ENCODE measurements at places on chromosomes 3 and 15. TPM values are rescaled to one million over a fixed set of nuclear protein-coding genes. Genes with fewer than 3 reads are reported as not detected.

DNA sequence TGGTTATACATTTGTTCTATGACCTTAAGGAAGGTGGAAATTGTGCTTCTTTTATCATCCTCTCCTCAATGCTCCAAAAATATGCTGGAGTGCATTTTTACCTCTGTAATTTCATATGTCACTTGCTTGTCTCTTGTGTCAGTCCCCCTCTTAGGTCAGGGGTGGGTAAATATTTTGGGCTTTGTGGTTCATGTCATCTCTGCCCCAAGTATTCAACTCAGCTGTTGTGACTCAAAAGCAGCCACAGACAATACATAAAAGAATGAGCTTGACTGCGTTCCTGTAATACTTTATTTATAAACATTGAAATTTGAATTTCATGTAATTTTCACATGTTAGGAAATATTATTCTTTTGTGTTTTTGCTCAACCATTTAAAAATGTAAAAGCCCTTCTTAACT lies 60.4 kb upstream of the SLC24A5 start:
- no peak overlapping the region for H3K4me3 ChIP-seq
- DNase-seq, result no peak
- H3K36me3 ChIP-seq, result no peaks in the 10 kb centered on the region
- H3K27me3 ChIP-seq, result no peaks in the 10 kb centered on the region
- H3K4me1 ChIP-seq, result no peaks in the 10 kb centered on the region

DNA sequence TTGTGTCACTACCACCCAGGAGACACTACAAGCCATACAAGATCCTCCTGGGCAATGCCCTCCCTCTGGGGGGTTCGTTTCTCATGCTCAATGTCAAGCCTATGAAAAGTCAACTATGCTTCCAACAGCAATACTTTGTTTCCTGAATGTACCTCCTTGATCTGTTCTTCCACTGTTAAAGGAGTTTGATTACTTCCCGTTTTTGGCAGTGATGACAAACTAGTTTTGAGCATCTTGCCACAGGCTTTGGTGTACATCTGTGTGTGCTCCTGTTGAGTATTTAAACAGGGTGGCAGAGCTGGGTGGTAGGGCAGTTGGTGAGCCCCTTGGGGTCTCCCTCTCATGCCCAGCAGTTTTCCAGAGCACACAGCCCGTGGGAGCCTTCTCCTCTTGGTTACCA lies 81.4 kb downstream of the IL12A start:
- no peaks in the 10 kb centered on the region for H3K36me3 ChIP-seq
- no peak overlapping the region for H3K4me3 ChIP-seq
- no peak for DNase-seq
- no peaks in the 10 kb centered on the region for H3K4me1 ChIP-seq
- H3K27ac ChIP-seq, result no peak overlapping the region

ZNF620 gene
- 1.9 TPM for polyA plus RNA-seq

SLC22A14 gene
- 0.04 TPM for polyA plus RNA-seq

FAM43A gene
- 62.8 TPM for polyA plus RNA-seq

DNA sequence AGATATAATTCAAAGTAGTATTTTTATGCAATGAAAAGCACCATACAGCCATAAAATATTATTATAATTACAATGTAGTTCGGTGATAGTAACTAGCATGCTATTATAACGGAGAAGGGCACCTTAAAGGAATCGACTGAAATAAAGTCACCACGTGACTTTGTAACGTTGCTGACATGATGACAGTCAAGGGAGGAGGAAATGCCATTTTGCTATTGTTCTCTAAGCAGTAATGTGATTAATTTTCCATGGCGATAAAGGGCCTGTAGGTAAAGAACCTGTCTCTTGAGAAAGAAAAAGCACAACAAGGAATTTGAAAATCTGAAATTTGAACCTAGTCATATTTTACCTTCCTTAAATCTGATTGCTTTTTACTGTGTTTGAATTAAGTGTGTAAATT lies 526.2 kb downstream of the ROBO2 start:
- no peaks in the 10 kb centered on the region for H3K36me3 ChIP-seq
- H3K27ac ChIP-seq, result no peak overlapping the region
- no peak for DNase-seq
- no peak overlapping the region for H3K4me3 ChIP-seq
- no peaks in the 10 kb centered on the region for H3K4me1 ChIP-seq

RHOV gene
- polyA plus RNA-seq, result 0.19 TPM

DOCK3 gene
- polyA plus RNA-seq, result 0.37 TPM
